GM18507 (cell line): ENCODE measurements at places on chromosomes 2 and 18.

DNA sequence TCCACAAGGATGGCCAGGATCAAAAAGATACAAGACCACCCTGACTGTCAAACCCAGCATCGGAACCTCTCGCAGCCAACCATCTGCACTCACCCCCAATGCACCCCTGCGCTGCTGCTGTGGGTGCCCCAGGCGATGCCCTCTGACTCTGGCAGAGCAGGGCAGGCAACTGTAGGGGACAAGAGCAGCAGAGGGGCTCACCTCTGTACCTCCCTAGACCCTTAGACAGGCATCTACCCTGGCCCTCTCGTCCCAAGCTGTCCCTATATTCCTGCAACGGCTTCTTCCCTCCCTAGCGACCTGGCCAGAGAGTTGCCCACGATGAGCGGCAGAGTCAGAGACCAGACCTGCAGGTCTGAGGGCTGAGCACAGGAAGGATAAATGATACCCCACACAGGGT is 128.2 kb downstream of the HDAC4 start:
- DNase-seq = no peak

DNA sequence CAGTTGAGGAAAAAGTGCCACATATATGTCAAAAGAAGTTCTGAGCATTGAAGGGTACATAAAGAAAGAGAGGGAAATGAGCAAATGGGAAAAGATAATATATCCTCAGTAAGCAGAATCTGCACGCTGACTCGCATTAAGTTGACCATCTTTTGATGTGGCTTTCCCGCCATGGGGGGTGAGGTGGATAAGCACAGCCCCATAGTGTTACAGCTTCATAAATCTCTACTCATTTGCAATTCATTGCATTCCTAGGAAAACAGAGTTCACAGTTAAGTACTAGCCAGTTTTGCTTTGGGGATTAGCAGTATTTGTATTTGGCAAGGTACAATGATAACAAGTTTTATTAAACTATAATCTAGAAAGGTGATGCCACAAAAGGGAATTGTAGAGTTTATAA is 814.2 kb downstream of the LRP1B start:
- no peak for DNase-seq

DNA sequence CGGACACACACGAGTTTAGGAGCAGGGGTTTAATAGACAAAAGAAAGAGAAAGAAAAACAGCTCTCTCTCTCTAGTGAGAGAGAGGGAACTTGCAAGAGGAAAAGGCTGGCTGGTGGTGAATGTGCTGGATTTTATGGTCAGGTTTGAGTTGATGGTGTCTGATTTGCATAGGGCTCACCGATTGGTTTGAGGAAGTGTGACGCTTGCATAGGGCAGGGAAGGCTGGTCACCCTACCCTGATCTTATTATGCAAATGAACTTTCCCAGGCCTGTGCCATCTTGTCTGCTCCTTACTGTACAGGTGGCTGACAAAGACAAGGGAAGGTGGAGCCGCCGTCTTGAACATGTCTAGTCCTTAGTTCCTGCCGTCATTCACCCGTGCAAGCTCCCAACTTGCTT is 408.9 kb downstream of the RIT2 start:
- no peak for DNase-seq

- no peak for DNase-seq
Measured at GRCh38 chr2:1654696-1655374, 89.5 kb downstream of the PXDN start.

GRCh38 chr2:111159641-111160040 is 38.9 kb downstream of the BCL2L11 start:
- DNase-seq = no peak

GRCh38 chr2:47026748-47027534 is 111.3 kb upstream of the MCFD2 start:
- no peak for DNase-seq

GRCh38 chr18:25039781-25040180 is 312.2 kb downstream of the ZNF521 start:
- DNase-seq = no peak

GRCh38 chr2:153891051-153891450 is 19.3 kb downstream of the GALNT13 start:
- no peak for DNase-seq

GRCh38 chr2:177599139-177599688 is 206.6 kb downstream of the AGPS start:
- no peak for DNase-seq

- no peak for DNase-seq
Measured at GRCh38 chr2:240558236-240558761, 511 bp upstream of the ANKMY1 start.

DNA sequence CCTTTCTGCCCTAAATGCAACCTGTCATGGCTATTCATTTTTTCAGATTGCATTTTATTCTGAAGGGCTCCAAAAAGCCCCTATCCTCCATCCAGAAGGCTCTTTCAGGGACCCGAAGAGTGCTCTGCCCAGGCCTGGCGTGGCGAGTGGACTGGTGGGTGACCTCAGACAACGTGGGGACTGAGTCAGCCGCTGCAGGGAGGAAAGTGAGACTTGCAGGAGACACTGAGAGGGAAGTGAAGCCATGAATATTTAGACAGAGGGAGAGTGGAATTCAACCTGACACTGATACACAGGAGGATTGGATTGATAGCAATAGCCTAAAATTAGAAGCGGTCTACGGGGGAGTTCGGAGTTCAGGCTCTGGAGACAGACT is 63.6 kb upstream of the SIX2 start:
- DNase-seq = no peak

GRCh38 chr2:80322311-80322920 is 17.9 kb upstream of the LRRTM1 start:
- DNase-seq = no peak

DNA sequence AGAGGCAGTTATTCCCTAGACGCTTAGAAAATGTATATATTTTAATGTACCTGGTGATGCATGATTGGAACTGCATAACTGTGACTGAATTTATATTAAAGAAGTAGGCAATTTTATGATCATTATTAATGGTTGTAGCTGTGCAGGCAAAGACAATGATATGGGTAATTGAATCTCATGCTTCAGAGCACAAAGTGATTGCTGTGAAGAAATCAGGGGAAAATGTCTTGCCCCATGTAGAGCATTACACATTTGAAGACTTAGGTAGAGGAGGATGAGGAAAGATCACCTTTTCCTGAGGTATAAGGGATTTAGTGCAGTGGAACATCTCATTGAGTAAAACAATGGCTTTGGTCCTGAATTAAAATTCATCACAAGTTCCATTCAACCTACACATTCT is 246.8 kb upstream of the DCC start:
- no peak for DNase-seq

GRCh38 chr2:120647487-120647886 is 88.2 kb upstream of the GLI2 start:
- no peak for DNase-seq

GRCh38 chr18:79917169-79917852 is 34.1 kb downstream of the SLC66A2 start:
- DNase-seq = no peak

DNA sequence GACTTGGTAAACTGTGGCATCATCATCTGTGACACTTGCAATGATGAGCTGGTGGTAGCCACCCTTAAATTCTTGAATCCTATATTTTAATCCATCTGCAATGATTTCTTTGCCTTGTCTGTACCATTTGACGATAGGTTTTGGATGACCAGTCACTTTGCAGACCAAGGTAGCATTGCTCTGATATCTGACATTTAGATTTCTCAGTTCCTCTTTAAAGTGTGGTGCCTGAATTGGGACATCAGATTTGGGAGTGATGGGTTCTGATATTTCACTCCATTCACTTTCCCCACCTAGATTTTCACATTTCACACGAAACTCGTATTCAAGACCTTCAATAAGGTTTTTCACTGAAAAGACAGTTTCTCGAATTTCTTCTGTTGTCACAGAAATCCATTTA is 55.8 kb downstream of the PLEKHA3 start:
- DNase-seq = no peak

DNA sequence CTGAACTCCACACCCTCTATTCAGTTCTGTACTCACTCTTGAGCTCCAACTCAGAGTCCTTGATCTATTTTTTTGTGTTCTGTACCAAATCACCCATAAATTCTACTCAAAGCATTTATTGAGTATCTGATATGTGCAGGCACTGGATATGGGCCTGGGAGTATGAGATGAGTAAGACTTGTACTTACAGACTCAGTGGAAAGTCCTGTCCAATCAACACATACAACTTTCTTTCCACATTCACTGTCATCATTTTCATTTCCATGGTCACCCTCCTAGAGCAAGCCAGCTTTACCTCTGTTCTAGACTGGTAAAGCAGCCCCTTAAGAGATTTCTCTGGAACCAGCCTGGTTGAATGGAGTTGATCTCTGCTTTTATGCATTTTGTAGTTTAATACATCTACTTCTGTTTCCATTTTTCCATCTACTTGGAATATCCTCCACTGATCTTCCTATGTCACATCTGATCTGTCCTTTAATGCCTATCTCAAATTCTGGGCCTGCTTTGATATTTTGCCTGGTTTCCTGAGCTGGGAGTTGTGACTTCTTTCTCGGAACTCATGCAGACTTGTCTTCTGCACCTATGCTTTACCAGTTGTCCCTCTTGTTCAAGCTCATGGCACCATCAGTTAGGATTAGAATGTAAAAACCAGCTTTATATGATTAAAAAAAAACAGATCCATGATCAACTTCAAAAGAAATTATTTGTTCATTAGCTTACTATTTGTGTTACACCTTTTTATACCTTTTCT is 96.9 kb upstream of the GLS start:
- DNase-seq = no peak

DNA sequence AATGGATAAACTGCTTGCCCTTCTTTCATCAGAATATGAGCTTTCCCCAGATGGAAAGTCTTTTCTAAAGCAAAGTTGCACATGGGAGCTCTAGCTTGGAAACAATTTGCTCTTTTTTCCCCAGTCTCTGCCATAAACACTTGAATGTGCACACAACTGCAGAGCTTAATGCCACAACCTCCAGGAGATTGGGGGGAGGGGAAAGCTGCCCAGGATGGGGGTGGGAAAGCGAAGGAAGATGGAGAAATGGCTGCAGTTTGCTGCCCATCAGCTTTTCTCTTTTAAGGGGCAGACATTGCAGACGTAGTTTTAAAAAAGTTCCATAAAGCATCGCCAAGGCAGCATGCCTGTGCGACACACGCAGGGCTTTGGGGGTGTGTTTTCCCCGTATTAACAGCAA is 1.5 kb downstream of the ACKR3 start:
- DNase-seq = no peak

GRCh38 chr2:52414561-52415295 is 1352.9 kb upstream of the CHAC2 start:
- no peak for DNase-seq

DNA sequence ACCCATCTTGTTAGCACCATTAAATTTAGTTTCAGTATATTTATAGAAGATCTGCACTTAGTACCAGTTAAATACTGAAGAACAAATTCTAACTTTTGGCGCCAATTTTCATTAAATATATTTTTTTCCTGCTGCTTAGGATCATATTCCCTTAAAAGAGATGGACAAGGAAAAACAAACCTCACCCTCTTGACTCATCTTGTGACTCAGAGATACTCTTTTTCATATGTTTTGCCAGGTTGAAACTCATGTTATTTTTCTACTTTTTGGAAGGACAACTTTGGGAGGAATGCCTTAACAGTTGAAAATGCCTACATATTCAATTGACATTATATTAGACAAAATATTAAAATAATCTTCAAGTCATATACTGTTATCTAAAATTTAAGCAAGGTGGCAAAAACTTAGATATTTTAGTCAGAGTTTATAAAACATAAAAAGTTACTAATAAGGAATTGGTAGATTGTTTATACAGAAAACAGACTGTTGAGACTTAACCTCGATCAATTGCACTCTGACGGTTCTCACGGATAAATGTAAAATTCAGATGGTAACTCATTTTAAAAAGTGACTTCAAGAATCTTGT is 36.2 kb downstream of the PNO1 start:
- DNase-seq = no peak

- no peak for DNase-seq
Measured at GRCh38 chr2:1483551-1483950, 70.3 kb downstream of the TPO start.

GRCh38 chr2:24875272-24875671 is 44.8 kb downstream of the ADCY3 start:
- no peak for DNase-seq

- DNase-seq = no peak
Measured at GRCh38 chr2:143469323-143469722, 340.1 kb downstream of the ARHGAP15 start.

DNA sequence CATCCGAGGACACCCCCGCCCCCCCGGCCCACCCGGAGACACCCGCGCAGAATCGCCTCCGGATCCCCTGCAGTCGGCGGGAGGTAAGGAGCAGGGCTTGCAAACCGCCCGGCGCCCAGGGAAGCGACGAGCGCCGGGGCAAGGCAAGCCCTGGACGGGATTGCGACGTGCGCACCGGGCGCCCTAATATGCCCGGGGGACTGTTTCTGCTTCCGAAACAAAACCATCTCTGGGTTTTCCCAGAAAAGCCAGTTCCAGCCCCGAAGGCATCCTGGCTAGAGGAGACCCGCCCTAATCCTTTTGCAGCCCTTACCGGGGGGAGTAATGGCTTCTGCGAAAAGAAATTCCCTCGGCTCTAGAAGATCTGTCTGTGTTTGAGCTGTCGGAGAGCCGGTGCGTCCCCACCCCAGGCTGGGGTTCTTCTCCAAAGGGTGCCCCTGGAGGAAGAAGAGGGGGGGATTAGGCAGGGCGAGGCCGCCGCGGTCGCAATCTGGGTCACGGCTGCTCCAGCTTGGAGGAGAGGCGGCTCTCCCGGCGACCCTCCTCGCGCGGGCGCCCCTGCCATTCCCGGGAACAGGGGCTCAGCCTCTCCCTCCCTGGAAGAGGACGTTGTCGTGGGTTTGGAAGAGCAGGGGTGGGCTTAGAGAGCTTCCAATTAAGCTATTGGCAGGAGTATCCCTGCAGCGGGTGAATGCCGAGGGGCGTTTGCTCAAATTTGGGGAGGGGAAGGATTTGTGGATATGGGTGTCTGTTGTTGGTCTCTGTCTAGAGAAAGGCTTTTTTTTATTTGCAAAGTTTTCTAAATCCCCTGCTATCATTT is 521 bp downstream of the MYCN start:
- DNase-seq = no peak

- no peak for DNase-seq
Measured at GRCh38 chr2:529424-529823, 147.8 kb downstream of the TMEM18 start.

DNA sequence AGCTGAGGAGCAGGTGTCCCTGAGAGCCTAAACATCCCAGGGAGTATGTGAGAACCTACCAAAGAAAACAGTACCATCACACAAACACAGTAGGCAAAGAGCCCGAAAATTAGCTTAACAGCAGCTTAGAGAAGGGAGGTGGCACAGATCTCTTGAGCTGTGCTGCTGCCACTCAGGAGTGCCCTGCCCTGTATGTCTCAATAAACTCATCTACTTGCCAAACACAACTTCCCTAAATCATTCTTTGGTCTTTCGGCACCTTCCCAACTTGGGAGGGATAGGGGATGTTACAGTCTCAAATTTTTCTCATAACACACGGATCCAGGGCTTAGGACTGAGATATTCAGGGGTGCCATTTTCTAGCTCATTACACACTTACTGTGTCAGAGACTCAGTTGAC is 45.3 kb upstream of the C1D start:
- no peak for DNase-seq

DNA sequence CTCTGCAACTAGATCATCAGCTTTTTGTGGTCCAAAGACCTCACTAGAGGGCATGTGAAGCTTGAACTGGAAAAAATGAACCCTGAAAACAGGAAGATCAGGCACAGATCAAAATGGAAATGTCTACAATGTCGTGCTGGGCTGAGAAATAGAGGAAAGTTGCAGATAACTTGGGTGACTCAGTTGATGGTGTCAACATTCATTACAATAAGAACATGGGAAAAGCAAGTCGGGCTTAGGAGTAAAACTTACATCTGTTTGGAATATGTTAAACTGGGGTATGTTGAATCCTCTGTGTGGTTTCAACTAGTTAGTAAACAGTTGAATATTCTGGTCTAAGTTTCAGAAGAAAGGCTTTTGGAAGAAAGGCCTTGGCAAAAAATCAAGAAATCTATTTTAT is 940.4 kb downstream of the ERBB4 start:
- no peak for DNase-seq
